ENCODE measurements at places on chromosomes 7 and 10.

DNA sequence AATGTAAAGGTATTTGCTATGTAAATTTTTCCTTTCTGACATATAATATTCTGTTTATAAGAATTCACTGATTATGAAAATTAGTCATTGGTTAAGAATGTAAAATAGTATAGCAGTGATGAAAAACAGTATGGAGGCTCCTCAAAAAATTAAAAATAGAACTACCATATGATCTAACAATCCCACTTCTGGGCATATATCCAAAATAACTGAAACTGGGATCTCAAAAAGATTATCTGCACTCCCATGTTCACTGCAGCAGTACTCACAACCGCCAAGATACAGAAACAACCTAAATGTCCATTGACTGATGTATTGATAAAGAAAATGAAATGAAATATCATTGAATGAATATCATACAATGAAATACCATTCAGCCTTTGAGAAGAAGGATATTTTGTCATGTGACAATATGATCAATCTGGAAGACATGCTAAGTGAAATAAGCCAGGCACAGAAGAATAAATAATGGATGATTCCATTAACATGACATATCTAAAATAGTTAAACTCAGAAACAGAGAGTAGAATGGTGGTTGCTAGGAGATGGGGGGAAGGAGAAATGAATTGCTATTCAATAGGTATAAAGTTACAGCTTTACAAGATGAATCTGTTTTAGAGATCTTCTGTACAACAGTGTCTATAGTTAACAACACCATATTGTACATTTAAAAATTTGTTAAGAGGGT lies 14.0 kb downstream of the C10orf88 start:
- no peak for DNase-seq

GRCh38 chr10:119973281-119973680 lies 80.8 kb downstream of the SEC23IP start:
- no peak for DNase-seq

- DNase-seq: no peak
Observed at GRCh38 chr10:27564398-27564797, 60.3 kb downstream of the RAB18 start.

DNA sequence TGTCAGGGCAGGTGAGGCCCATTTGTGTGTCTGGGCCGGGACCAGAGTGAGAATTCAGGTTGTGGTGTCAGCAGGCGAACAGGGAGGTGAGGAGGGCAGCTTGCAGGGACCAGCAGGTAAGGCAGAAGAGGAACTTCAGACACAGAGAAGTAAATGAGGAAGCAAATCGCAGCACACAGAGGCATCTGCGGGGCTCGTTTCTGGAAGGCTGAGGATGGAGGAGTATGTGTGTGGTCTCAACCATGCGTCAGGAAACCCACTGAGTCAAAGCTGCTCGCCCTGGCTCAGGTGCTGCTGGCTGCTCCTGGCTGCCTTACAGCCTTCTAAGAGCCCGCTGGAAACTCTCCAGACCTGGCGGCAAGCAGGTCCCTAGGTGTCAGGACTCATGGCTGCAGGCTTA lies 26.9 kb upstream of the PITRM1 start:
- no peak for DNase-seq

GRCh38 chr7:141710301-141710700 lies 2.1 kb downstream of the WEE2 start:
- DNase-seq: no peak

DNA sequence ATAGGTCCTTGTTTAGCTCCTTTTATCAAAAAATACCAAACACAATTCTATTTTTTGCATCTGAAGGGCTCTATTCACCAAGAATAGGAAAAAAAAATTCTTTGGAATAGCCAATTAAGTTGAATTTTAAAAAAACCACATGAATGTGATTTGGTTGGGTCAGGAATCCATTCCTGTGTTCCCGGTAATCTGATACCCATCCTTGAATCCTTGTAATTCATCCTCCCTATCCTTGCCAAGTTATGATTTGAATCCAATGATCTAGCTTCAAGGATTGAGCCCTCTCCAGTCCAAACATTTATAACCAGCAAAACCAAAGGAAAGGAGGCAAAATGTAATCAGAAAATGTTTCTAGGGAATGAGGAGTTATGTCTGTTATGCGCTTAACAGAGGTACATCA lies 86.6 kb downstream of the CFAP58 start:
- no peak for DNase-seq

GRCh38 chr7:43362652-43363034 lies 220.3 kb upstream of the STK17A start:
- DNase-seq: no peak

- no peak for DNase-seq
Observed at GRCh38 chr10:44947371-44948152, 12.0 kb upstream of the RASSF4 start.

- no peak for DNase-seq
Observed at GRCh38 chr10:132294561-132295318, 13.0 kb downstream of the STK32C start.

GRCh38 chr10:17175551-17175950 lies 25.9 kb downstream of the TRDMT1 start:
- DNase-seq: no peak

DNA sequence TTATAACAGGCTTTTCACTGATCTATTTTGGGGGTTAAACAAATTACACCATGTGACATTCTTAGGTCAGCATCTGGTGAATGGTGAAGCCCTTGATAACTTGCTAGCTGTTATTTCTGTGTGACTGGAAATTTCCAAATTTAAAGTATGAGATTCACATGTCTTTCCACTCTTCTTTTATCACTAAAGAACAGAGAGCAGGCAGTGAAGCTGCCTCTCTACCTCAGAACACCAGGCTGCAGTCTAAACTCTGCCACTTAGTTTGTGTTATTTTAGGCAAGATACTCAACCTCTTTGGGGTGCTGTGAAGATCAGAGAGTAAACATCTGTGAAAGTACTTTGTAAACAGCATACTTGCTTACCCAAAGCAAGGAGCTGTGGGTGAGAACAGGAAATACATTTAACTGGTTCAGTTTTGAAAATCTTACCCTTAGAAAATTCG lies 15.5 kb upstream of the SP4 start:
- DNase-seq: no peak

Measured in effector CD4-positive, alpha-beta T cell (primary cell).